ENCODE measurements at places on chromosomes 3 and 15. TPM values are rescaled to one million over a fixed set of nuclear protein-coding genes. Genes with fewer than 3 reads are reported as not detected.

DPPA2 gene
- 15.0 TPM for total RNA-seq

DNA sequence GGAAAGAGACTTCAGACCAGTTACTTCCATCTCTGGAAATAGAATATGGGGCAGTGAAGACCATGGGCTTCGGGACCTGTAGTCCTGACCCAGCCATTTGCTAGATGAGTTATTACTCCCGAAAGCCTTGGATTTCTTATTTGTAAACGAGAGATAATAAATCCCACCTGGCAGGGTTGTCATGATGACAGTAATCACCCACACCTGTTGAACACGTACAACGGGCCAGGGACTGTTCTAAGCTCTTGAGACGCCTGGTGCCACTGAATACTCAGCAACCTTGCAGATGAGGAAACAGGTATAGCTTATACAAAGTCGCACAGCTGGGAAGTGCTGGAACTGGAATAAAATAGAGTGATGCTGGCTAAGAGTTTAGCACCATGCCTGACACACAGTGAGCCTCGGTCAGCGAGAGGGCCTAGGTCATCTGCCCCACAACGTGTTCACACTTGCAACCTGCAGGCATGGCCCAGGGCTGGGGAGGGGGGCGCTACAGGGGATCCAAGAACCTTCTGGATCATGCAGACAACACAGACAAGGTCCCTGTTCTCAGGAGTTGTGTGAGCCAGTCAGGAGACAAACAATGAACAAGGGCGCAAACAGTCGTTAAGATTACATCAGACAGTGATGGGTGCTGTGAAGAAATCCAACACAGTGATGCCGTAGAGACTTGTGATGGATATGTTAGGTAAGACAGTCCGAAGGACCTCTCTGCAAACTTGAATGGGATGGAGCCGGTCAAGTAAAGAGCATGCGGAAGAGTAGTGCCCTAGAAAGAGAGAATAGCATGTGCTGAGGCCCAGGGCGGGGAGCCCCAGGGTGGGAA is 89.2 kb downstream of the CORO2B start:
- no peak overlapping the region for H3K27ac ChIP-seq
- H3K4me3 ChIP-seq = no peak overlapping the region
- peaks cover 9% of the 10 kb centered on the region for H3K36me3 ChIP-seq
- no peaks in the 10 kb centered on the region for H3K27me3 ChIP-seq
- DNase-seq = no peak
- peaks cover 25% of the 10 kb centered on the region for H3K4me1 ChIP-seq

GRCh38 chr3:69406163-69406562 is 20.3 kb upstream of the FRMD4B start:
- no peaks in the 10 kb centered on the region for H3K27me3 ChIP-seq
- peaks cover 6% of the 10 kb centered on the region for H3K36me3 ChIP-seq
- DNase-seq = no peak
- no peak overlapping the region for H3K27ac ChIP-seq
- no peak overlapping the region for H3K4me3 ChIP-seq

DNA sequence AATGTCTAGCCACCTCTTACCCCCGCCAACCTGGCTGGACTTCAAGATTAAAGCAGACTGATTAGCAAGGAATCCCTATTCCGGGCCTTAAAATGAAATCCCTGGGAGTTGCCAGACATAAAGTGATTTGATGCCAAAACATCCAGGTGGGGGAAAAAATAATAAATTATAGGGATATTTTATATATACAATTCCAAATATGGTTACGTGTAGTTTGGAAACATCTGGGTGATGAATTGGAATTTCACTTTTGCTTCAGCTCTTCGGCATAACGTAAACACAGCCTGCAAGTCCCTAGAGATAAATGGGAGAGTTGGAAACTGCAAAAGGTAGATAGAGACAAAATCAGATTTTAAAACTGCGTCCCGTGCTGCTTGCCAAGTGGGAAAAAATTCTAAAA is 545.5 kb upstream of the MDFIC2 start:
- no peak for DNase-seq
- peaks cover 5% of the 10 kb centered on the region for H3K36me3 ChIP-seq
- H3K27ac ChIP-seq = no peak overlapping the region
- no peaks in the 10 kb centered on the region for H3K27me3 ChIP-seq
- H3K4me1 ChIP-seq = peaks cover 65% of the 10 kb centered on the region

- 0 out of 2 replicates have a peak, but pooled peaks cover 5% of the 10 kb centered on the region for H3K36me3 ChIP-seq
- H3K4me3 ChIP-seq = no peak overlapping the region
- H3K4me1 ChIP-seq = 0 out of 2 replicates have a peak, but pooled peaks cover 2% of the 10 kb centered on the region
- no peak overlapping the region for H3K27ac ChIP-seq
- no peak for DNase-seq
These were observed 842.8 kb upstream of the EPHA6 start for GRCh38 chr3:95971573-95971972.

LYZL4 gene
- not detected for total RNA-seq

- H3K36me3 ChIP-seq = peaks cover 16% of the 10 kb centered on the region
- no peak for DNase-seq
- no peak overlapping the region for H3K4me3 ChIP-seq
- peaks cover 41% of the 10 kb centered on the region for H3K4me1 ChIP-seq
- peaks cover 6% of the 10 kb centered on the region for H3K27me3 ChIP-seq
These were observed 14.2 kb upstream of the ANKDD1A start for GRCh38 chr15:64897345-64897985.

DNA sequence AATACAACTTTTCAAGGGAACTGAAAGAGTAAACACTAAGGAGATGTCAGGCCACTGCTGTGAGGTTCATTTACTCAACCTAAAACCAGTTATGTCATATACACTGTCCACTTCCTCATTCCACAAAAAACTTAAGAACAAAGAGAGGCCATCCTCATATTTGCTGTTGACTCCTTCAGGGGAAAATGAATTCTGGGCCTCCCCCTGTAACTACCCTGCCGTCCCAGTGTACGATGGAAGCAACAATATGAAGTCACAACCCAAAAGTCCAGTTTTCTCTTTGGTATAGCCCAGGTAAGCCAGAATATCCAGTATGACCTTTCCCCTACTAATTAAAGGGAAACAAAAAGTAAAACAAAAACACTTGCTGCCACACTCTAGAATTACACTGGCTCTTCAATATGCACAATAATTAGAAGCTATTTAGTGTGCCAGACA is 16.2 kb downstream of the CEP152 start:
- H3K36me3 ChIP-seq = peaks cover 33% of the 10 kb centered on the region
- peaks cover 18% of the 10 kb centered on the region for H3K4me1 ChIP-seq
- no peaks in the 10 kb centered on the region for H3K27me3 ChIP-seq
- DNase-seq = no peak
- no peak overlapping the region for H3K4me3 ChIP-seq

DNA sequence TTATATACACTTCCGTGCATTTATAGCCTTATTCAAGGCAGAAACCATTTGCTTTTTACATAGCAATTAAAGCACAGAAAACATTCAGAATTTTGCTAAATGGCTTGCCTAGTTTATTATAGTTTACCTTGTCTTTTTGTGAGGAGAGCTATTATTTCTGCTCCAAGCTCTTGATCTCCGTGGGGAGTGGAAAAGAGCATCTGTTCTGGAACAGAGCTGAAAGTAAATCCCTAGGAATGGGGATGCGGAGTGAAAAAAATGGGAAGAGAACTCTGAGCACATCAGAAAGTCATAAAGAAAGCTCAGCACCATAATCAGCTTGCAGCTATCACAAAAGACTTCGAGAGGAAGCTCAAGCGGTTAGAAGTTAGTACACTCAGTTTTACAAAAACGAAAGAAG is 1006.7 kb downstream of the ROBO2 start:
- DNase-seq = no peak
- H3K27me3 ChIP-seq = no peaks in the 10 kb centered on the region
- no peaks in the 10 kb centered on the region for H3K36me3 ChIP-seq
- no peak overlapping the region for H3K4me3 ChIP-seq

DNA sequence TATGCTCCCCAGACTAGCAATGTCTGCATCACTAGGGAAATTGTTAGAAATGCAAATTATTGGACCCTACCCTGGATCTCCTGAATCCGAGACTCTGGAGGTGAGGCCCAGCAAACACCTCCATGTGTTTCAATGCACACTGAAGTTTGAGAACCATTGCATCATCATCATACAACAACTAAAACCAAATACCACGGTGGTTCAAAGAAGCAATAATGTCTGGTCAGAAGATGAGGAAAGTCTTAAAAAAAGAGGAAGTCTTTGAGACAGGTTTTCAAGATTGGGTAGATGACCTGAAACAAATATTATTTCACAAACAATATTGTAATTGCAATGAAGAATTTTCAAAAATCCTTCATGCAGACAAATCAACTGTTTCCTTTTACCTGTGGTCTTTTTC is 60.3 kb upstream of the TRA2B start:
- no peak for DNase-seq
- H3K27ac ChIP-seq = no peak overlapping the region
- H3K4me3 ChIP-seq = no peak overlapping the region
- no peaks in the 10 kb centered on the region for H3K4me1 ChIP-seq
- no peaks in the 10 kb centered on the region for H3K36me3 ChIP-seq
- H3K27me3 ChIP-seq = no peaks in the 10 kb centered on the region

DNA sequence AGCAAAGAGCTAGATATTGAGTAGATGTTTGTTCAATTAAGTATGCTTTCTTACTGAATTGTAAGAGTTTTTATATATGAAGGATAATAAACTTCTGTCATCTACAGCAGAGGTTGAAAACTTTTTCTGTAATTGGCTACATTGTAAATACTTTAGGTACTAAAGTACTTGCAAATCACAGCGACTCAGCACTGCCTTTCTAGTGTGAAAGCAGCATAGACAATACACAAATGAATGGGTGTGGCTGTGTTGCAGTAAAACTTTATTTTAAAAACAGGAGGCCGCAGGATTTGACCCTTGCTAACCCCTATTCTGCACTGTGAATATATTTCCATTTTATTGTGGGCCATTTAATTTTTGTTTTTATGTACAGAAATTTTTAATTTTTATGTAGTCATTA is 104.3 kb upstream of the TMC3 start:
- no peak for DNase-seq
- H3K27me3 ChIP-seq = no peaks in the 10 kb centered on the region
- 0 out of 2 replicates have a peak overlapping the region, but pooled peaks have one; percentile 43 for H3K27ac ChIP-seq
- peaks cover 23% of the 10 kb centered on the region for H3K4me1 ChIP-seq

- no peaks in the 10 kb centered on the region for H3K4me1 ChIP-seq
- no peak for DNase-seq
- H3K36me3 ChIP-seq = no peaks in the 10 kb centered on the region
- H3K4me3 ChIP-seq = no peak overlapping the region
These were observed 29.1 kb upstream of the SUCLG2 start for GRCh38 chr3:67683522-67683921.

GRCh38 chr15:62824111-62825015 is 218.2 kb upstream of the TPM1 start:
- no peak overlapping the region for H3K27ac ChIP-seq
- H3K36me3 ChIP-seq = no peaks in the 10 kb centered on the region
- DNase-seq = no peak
- no peaks in the 10 kb centered on the region for H3K27me3 ChIP-seq
- H3K4me1 ChIP-seq = peaks cover 2% of the 10 kb centered on the region
- no peak overlapping the region for H3K4me3 ChIP-seq

GRCh38 chr3:66884659-66885058 is 113.4 kb upstream of the KBTBD8 start:
- no peaks in the 10 kb centered on the region for H3K27me3 ChIP-seq
- no peaks in the 10 kb centered on the region for H3K36me3 ChIP-seq
- no peak overlapping the region for H3K4me3 ChIP-seq
- DNase-seq = no peak
- peaks cover 12% of the 10 kb centered on the region for H3K4me1 ChIP-seq
- H3K27ac ChIP-seq = no peak overlapping the region

- H3K4me3 ChIP-seq = peak overlapping the region; percentile 90
- no peaks in the 10 kb centered on the region for H3K27me3 ChIP-seq
- peaks cover 25% of the 10 kb centered on the region for H3K4me1 ChIP-seq
- no peaks in the 10 kb centered on the region for H3K36me3 ChIP-seq
- no peak overlapping the region for H3K27ac ChIP-seq
These were observed 1.1 kb downstream of the MON1A start for GRCh38 chr3:49928481-49929017.

GRCh38 chr3:142724682-142725356 is 985 bp downstream of the TRPC1 start:
- peak overlapping the region; percentile 90 for H3K4me3 ChIP-seq
- DNase-seq = peak; percentile 75
- no peaks in the 10 kb centered on the region for H3K36me3 ChIP-seq
- peak overlapping the region; percentile 94 for H3K27ac ChIP-seq
- H3K4me1 ChIP-seq = peaks cover 28% of the 10 kb centered on the region

DNA sequence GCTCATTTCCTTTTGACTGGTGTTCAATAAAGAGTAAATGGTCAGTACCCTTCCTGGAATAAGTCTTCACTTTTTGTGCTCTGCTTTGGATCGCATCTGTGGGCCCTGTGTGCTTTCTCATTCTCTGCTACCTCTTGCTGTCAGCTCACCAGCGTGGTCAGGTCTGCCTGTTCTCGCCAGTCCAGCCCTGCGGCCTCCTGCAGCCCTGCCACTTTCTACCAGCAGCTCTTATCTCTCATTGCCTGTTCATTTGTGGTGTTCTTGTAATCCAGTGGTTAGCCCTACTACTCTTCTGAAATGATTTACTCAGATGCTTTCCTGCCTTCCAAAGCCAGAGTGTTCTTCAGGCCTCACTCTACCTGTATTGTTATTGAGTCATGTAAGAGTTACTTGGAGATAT is 54.8 kb downstream of the CHCHD6 start:
- no peaks in the 10 kb centered on the region for H3K36me3 ChIP-seq
- H3K27ac ChIP-seq = 0 out of 2 replicates have a peak overlapping the region, but pooled peaks have one; percentile 9

IQCF5 gene
- not detected for total RNA-seq

DNA sequence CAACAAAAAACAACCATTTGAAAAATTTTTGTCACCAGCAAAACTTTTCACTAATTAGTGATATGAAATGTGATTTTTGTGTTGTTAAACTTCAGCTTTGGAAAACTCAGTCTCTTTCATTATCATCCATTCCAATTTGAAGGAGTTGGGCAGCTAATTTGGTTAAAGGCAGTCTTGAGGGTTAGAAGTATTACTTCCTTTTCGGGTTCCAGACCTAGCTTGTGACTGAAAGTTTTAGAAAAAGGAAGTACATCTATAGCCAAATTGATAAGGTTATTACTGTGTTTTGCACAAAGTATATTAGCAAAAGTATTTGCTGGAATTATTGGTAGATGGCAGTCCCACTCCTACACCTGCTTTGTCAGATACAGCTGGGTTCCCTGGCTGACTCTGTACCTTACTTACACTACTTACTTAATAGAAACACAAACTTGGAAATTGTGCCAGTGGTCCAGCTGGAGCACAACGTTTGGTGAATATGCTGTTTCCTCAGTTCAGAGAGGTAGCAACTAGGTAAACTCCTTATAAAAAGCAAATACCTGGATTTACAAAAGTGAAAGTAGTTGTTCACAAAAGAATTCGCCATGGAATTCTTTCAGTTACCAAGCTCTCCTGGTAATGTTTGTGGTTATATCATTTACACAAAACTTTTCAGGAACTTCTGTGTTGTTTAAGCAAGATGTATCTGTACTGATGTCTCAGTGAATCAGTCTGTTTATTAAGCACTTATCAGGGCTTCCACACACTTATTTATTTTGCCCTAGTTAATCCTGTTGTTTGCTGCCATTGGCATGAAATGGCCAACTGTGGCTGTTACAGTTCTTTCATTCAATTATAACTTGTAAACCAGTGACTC is 31.6 kb downstream of the TIPARP start:
- H3K4me3 ChIP-seq = no peak overlapping the region
- no peak overlapping the region for H3K27ac ChIP-seq
- H3K36me3 ChIP-seq = peaks cover 20% of the 10 kb centered on the region
- no peaks in the 10 kb centered on the region for H3K27me3 ChIP-seq
- no peak for DNase-seq
